ENCODE measurements at places on chromosomes 11 and 22.

- DNase-seq: no peak
Observed at GRCh38 chr11:17386331-17387084, 2.0 kb downstream of the KCNJ11 start.

GRCh38 chr11:6191742-6192141 lies 7.3 kb upstream of the OR52W1 start:
- no peak for DNase-seq

DNA sequence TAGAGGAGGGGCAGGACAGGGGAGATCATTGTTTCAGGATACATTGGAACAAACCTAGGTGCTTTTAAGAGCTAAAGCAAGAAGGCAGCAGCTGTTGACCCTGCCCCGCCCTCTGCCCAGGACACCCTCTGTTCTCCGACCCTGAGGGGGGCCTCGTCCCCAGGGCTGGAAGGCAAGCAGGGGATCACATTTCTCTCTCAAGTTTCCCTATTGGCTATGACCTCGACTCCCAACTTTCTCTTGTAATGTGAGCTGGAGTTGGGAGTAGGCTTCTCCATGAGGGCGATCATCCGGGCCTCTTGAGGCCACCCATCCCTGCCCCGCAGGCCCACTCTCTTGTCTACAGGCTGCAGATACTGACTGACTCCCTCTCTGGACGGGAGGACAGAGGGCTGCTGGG lies 37.7 kb downstream of the DSCAML1 start:
- DNase-seq: no peak

GRCh38 chr11:16969010-16969999 lies 44.9 kb downstream of the PLEKHA7 start:
- no peak for DNase-seq

GRCh38 chr11:66126064-66126463 lies 56.0 kb downstream of the PACS1 start:
- no peak for DNase-seq

GRCh38 chr11:35427071-35427470 lies 7.7 kb upstream of the SLC1A2 start:
- DNase-seq: no peak

DNA sequence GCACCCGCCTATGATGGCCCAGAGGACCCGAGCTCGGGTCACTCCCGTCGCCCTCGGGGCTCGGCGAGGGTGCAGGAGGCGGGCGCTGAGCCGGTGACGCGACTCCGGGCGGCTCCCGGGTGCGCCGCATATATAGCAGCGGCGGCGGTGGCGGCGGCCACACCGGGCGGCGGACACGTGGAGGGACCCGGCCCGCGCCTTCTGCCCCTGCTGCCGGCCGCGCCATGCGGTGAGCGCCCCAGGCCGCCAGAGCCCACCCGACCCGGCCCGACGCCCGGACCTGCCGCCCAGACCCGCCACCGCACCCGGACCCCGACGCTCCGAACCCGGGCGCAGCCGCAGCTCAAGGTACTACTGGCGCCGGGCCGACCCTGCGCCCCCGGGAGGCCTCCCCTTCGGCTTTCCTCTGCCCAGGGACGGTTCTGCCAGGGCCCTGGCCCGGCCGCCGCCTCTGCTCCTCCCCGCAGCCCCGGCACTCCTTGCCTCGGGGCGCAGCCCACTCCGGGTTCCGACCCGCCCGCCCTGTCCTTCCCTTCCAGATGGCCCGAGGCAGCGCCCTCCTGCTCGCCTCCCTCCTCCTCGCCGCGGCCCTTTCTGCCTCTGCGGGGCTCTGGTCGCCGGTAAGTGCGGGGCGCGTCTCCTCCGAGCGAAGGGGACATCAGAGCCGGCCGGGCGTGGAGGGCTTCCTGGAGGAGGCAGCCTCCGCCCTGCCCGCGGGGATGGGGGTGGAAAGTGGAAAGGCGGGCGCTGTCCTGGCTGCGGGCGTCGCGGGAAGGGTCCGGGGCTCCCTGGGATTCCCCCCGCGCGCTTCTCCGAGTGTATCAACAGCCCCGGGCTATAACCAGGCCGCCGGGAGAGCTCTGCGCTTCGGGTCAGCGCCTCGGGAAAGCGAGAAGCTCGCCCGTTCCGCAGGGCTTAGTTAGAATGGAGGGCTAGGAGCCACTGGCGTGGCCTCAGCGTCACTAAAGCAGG lies at the start of gene GAL:
TSS of gene GAL (plus strand) at position 160 of the 972 bp plus-strand sequence. CDS start at position 540, 380 bp downstream.
- no peak for DNase-seq

- DNase-seq: no peak
Observed at GRCh38 chr11:67657300-67657699, 6.8 kb upstream of the ACY3 start.

GRCh38 chr22:21102659-21103267 lies 57.0 kb downstream of the LRRC74B start:
- DNase-seq: no peak

DNA sequence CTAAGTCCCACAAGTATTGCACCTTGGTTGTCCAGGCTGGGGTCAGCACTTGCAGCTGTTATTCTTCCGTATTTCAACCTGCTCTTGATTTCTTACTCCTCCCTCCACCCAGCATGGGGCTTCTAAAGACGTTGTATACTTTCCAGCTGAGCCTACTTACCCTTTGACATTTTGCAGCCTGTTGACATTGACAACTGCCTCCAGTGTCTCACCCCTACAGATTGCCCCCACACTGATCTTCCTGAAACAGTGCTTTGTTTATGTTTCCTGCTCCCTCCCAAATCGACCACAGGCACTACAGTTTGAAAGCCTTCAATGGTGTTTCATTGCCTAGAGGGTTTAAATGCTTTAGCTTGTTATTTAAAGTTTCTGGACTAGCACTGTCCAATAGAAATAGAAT lies 56.6 kb downstream of the FAM83F start:
- no peak for DNase-seq

DNA sequence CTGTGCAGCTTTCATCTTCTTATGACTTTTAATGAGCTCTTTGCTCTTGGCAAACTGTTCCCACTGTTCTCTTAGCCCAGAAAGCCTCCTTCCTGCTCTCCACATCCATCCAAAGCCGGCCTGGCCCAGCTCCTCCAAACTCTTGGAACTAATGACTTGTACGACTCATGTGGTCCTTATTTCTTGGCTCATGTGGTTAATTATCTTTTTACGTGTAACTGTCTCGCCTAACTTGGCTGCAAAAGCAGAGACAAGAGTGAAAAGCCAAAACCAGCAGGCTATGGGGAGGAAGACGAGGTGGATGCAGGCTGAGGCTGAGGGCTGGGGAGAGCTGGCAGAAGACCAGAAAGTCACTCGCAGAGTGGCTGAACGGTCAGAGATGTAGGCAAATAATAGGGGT lies 5.5 kb downstream of the CSNK2A3 start:
- no peak for DNase-seq

- no peak for DNase-seq
Observed at GRCh38 chr22:27223317-27224177, 566.2 kb downstream of the MIAT start.

DNA sequence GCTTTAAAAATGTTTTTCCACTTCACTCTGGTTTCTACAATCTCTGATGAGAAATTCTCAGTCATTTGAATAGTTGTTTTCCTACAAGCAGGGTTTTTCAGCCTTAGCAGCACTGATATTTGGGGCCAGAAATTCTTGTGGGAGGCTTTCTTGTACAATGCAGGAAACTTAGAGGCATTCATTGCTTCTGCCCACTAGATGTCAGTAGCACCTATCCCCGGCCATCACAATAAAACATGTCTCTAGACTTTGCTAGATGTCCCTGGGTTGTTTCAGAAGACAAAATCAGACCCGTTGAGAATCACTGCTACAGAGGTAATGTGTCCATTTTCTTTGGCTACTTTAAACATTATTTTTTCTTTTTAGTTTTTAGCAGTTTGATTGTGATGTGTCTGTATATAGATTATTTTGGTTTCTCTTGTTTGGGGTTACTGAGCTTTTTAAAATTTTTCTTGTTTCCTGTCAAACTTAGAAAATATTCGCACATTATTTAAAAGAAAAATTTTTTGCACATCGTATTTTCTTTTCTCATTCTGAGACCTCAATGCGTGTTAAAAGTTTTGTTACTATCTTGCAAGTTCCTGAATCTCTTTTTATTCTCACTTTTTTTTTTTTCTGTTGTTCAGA lies 60.8 kb upstream of the CCDC179 start:
- DNase-seq: no peak

GRCh38 chr11:122421702-122422101 lies 233.8 kb upstream of the UBASH3B start:
- no peak for DNase-seq

- no peak for DNase-seq
Observed at GRCh38 chr11:5289696-5290095, 12.1 kb downstream of the OR51B4 start.

- DNase-seq: no peak
Observed at GRCh38 chr22:37994982-37995381, 10.6 kb upstream of the SOX10 start.

DNA sequence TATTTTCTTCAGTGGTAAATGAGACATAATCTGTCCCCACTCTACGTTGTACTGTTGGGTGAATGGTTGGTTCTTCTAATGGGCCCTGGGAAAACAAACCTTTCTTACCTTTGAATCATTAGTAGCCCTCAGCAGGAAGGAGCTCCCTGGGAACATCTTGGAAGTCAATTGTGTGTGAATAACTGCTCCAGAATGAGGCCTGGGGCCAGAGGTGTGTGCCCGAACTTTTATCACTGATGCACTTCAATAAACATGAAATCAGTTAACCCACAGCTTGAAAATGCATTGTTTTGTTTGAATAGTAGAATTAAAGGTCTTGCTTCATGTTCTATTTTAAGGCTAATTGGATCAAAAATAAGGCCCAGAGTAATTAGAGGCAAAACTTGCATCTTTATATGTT lies 67.1 kb downstream of the NAV2 start:
- no peak for DNase-seq

DNA sequence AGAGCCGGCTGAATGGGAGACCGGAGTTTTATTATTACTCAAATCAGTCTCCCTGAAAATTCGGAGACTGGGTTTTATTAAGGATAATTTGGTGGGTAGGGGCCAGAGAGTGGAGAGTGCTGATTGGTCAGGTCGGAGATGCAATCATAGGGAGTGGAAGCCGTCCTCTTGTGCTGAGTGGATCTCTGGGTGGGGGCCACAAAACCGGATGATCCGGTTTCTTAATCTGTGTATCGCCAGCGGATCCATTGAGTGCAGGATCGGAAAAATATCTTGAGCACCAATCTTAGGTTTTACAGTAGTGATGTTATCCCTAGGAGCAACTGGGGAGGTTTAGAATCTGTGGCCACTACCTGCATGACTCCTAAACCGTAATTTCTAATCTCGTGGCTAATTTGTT lies 886 bp upstream of the NIPSNAP1 start:
- DNase-seq: no peak

GRCh38 chr11:125890447-125891100 lies 3.1 kb downstream of the HYLS1 start:
- DNase-seq: no peak

- DNase-seq: no peak
Observed at GRCh38 chr22:37309211-37310074, 27.1 kb downstream of the CYTH4 start.

DNA sequence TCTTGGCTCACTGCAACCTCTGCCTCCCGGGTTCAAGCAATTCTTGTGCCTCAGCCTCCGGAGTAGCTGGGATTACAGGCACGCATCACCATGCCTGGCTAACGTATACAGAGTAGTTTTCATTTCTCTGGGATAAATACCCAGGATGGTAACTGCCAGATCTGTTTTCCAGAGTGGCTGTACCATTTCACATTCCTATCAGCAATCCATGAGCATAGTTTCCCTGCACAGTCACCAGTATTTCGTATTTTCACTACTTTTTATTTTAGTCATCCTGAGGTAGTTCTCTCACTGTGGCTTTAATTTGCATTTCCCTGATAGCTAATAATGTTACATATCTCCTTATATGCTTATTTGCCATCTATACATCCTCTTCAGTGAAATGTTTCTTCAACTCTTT lies 11.0 kb upstream of the SCARF2 start:
- DNase-seq: no peak

DNA sequence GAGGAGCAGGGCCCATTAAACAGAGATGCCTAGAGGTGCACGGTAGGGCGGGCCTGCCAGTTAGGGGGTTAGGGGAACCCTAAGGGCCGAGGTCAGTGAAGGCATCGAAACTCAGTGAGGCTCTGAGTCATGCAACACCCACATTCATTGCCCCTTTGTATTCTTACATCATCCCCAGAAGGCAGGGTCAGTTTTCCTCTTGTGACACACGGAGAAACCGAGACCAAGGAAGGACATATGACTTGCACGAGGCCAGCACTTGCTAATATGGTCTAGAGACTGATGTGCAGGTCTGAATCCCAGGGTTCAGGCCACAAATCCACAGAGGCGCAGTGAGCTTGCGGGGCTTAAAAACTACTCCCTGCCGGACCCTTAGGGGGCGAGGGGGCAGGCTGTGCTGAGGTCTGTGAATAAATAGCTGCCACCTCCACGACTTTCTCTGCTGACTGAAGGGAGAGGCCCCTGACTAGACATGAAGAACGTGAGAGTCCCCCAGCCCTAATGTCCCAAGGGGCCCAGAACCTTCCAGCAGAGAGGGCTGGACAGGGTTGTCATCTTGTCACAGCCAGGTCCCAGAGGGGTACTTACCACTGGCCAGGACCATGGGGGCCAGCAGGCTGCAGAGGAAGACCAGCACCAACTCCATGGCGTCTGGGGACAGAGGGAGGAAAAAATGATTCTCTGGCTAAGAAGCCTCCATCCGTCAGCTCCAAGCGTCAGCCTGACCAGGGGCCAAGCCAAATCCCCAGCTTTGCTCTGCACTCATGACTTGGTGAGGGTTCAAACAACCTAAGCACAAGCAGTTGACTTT lies 17.8 kb upstream of the FXYD2 start:
- DNase-seq: no peak

- DNase-seq: no peak
Observed at GRCh38 chr11:117369534-117369933, 41.9 kb downstream of the CEP164 start.

GRCh38 chr11:120186774-120187591 lies 23.8 kb upstream of the OAF start:
- no peak for DNase-seq

- DNase-seq: no peak
Observed at GRCh38 chr22:43257549-43257948, 70.6 kb upstream of the TTLL12 start.

DNA sequence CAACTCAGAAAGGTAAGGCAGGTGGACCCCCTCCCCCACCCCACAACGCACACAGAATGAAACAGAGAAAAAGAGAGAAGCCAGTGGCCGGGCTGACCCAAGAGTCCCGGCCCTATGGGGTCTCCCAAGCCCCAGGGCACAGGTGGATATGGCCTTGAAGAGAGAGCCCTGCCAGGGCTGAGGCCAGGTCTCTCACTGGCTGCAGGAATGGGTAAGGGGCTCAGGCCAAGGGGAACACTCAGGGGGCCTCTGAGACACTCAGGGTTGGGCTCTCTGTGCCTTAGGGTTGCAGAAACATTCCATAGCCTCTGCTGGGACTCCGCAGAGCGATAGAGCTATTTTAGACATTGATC lies 98.0 kb downstream of the PDE2A start:
- DNase-seq: no peak

GRCh38 chr22:45207533-45207932 lies 33.2 kb downstream of the KIAA0930 start:
- no peak for DNase-seq

- no peak for DNase-seq
Observed at GRCh38 chr11:77092382-77092781, 10.3 kb upstream of the OMP start.

- no peak for DNase-seq
Observed at GRCh38 chr22:23061471-23062280, 8.6 kb upstream of the GNAZ start.

- no peak for DNase-seq
Observed at GRCh38 chr22:17114898-17115235, 6.3 kb downstream of the TMEM121B start.

Measured in retinal pigment epithelial cell (primary cell).